ENCODE measurements at places on chromosomes 2 and 18. TPM values are rescaled to one million over a fixed set of nuclear protein-coding genes. Genes with fewer than 3 reads are reported as not detected.

DNA sequence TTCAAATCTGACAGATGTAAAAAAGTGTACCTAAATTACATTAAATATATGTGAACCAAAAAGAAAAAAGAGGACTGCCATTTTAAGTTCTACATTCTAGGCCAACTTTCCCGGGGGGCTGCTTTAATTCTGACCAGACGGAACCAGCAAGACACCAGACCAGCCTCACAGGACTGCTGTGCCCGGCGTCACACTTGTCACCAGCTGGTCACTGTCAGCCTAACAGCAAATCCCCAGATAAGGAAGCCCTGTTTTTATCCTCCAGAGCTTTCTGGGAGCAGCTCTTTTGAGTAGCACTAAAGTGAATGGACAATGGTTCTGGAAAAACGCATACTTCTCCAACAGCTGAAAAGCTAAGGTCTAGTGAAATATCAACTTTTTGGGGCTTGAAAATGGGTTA lies 35.6 kb downstream of the CYB5A start:
- no peak for DNase-seq

Gene SCN9A
- 0.51 TPM for total RNA-seq

DNA sequence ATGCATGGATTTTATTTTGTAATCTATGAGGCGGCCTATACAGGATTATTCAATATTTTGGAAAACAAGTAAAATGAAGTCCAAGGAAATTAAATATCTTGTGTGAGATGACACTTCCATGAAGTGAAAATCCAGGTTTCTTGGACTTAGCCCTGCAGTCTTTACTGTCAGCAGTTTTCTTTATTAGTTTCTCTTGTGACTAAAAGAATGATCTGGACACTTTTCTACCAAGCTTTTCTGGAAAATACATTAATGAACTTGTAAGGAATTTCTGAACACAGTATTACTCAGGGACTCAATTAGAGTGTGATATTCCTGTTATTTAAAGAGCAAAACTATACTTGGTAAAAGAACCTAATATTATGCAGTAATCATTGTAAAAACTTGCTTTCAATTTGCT lies 610.4 kb upstream of the SLC8A1 start:
- no peak for DNase-seq

- no peak for DNase-seq
Observed at GRCh38 chr2:181978351-181979150, 7.1 kb upstream of the PPP1R1C start.

- no peak for DNase-seq
Observed at GRCh38 chr2:220980966-220981675, 591.0 kb downstream of the EPHA4 start.

GRCh38 chr18:44197832-44198611 lies 482.7 kb upstream of the SETBP1 start:
- no peak for DNase-seq

GRCh38 chr18:34757666-34758065 lies 47.6 kb downstream of the DTNA start:
- DNase-seq: no peak

- DNase-seq: no peak
Observed at GRCh38 chr2:34719206-34719605, 1120.1 kb upstream of the FAM98A start.

DNA sequence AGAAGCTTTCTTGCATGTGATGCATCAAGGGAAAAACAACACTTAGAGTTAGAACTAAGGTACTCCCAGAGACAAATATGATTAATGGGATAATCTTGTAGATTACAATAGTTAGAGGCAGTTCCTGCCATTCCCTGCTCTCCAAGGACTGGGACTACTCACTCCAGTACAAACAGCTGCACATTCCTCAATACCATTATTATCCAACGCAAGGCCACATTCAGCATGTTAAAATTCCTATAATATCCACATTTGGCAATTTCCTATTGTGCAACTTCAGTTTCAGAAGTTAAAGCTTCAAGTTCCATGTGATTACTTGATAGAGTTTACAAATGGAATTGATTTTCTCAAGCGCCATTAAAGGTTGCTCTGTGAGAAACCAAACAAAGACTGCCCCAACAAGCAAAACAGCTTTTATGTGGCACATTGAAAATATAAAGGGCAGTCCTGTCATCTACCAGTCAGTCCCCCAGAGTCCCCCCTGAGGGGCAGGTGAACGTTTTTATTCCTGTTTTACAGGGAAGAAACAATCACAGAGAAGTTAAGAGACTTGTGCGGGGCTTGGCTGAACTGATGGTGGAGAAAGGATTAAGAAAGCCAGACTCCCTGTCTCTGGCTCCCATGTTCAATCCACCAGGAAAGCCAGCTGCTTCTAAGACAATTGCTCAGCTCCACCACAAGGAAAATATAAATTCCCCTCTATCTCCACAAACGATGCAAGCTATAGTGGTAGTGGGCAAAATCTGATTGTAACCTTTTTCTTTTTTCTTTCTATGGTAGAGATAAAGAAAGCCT lies 72.6 kb downstream of the TXNL1 start:
- DNase-seq: no peak

DNA sequence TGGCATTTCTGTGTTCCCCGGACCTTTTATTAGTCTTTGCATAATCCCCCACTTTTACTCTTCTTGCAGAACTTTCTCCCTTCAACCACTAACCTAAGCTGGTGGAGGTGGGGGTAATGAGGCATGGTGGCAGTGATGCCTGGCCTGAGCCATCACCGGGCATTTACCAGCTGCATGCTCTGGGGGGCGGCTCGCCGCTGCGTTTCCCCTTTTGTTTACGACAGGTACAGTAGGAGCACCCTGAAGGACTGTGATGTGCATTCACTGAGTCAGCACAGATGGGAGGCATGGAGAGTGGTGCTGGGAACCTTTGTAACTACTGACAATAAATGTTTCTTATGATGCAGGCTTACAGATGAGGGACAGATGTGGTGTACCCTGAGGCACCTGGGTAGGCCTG lies 46.9 kb downstream of the PLEKHB2 start:
- DNase-seq: no peak

- peak; percentile 99 for DNase-seq
Observed at GRCh38 chr2:191846515-191847476, at the start of gene CAVIN2. Gene CAVIN2, minus strand, starts transcription at chr2:191847088. Its CDS starts 163 bp downstream, at chr2:191846925.

GRCh38 chr2:241372361-241372992 lies 16.4 kb downstream of the FARP2 start:
- DNase-seq: no peak

Gene TRIM54
- total RNA-seq: 0.51 TPM

DNA sequence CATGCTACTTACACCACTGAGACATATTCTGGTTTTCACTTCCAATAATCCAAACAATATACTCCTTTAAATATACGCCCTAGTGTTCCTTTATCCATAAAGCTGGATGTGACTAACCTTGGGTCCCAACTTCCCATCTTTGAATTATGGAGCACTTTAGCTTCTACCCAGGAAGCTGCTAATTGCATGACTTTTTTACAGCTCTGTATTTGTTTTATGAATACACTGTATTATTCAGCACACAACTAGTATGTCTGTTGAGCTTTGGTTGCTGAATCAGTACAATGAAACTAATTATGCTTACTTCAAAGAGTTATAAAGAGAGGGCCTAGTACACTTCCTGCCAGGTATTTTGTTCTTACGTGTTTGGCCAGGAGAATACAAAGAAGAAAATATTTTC lies 118.5 kb downstream of the BAZ2B start:
- DNase-seq: no peak

Gene GRB14
- 0.64 TPM for total RNA-seq

Gene LRRC30
- total RNA-seq: not detected

GRCh38 chr2:88856409-88857135 lies 165.1 kb downstream of the RPIA start:
- DNase-seq: no peak

Gene FER1L5
- total RNA-seq: not detected

DNA sequence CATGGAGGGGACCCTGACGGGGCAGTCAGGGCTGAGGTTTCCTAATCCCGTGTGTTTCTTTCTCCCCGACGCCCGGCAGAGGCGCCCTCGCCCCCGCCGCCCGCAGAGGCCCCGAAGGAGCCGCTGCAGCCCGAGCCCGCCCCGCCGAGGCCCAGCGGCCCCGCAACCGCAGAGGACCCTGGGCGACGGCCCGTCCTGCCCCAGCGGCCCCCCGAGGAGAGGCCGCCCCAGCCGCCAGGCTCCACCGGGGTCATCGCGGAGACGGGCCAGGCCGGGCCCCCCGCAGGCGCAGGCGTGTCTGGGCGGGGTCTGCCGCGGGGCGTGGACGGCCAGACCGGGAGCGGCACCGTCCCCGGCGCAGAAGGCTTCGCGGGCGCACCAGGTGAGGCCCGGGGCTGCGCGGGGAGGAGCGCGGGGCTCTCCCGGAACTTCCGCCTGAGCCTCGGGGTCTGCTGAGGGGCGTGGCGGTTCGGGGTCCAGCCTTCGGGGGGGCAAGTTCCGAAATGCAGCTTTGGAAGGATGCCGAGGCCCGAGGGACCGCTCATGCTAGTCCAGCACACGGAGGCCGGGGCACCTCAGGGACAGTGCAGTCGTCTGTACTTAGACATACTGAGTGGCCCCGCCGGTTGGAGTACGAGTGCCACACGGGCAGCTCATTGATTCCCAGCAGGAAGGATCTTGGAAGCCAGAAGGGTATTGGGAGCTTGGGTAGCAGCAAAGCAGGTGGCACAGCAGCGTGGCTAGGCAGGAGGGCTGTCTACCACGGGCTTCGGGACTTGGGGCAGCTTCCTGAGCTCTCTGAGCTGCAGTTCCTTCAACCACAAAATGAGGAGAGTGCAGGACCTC lies 60.1 kb downstream of the EMILIN2 start:
- DNase-seq: no peak

Gene ERCC3
- 26.1 TPM for total RNA-seq

DNA sequence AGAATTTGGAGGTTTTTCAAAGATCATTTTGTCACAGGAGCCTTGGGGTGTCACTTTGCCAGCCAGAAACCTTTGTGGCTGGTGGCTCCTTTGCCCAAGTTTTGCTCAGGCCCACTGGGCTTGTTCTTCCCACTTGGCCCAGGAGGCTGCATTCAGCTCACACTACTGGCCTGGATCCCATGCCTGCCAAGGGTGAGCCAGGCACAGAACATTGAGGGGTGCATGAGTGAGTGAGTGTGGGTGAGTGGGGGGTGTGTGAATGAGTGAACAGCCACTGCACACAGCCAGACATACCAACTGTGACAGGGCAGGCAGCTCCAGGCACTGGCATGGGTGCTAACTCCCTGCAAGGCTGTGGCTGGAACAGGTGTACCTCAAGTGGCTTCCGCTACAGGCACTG lies 39.6 kb downstream of the FAM171B start:
- DNase-seq: no peak

Gene COPS7B
- total RNA-seq: 11.2 TPM

GRCh38 chr2:144824306-144825080 lies 304.6 kb upstream of the ZEB2 start:
- DNase-seq: no peak

GRCh38 chr2:132909427-132909826 lies 239.4 kb upstream of the LYPD1 start:
- no peak for DNase-seq

DNA sequence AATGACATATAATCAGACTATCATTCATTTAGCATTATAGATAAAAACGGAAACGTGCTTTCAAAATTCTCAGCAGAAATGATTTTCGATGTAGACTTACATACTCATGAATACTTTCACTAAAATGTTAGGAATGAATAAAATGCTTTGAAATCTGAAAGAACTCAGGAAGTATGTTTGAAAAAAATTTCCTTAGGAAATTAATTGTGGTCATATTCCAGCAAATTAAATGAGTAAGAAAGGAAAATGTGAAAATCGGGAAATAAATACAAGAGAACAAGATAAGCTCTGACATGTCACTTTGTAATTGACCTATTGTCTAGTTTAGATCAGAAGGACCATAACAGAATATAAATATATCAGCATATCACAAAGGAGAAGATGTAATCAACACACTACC lies 981.0 kb upstream of the CDH2 start:
- DNase-seq: no peak

- no peak for DNase-seq
Observed at GRCh38 chr18:48152549-48152948, 222.1 kb upstream of the SMAD2 start.

Gene TMEM185B
- total RNA-seq: 19.0 TPM

GRCh38 chr18:62957885-62958472 lies 242.6 kb downstream of the PHLPP1 start:
- DNase-seq: peak; percentile 48

GRCh38 chr2:6960659-6961058 lies 43.4 kb downstream of the RNF144A start:
- DNase-seq: peak; percentile 26

GRCh38 chr18:3790703-3791102 lies 340.7 kb downstream of the TGIF1 start:
- DNase-seq: no peak

- DNase-seq: no peak
Observed at GRCh38 chr2:26618611-26619010, 22.6 kb downstream of the CIB4 start.

DNA sequence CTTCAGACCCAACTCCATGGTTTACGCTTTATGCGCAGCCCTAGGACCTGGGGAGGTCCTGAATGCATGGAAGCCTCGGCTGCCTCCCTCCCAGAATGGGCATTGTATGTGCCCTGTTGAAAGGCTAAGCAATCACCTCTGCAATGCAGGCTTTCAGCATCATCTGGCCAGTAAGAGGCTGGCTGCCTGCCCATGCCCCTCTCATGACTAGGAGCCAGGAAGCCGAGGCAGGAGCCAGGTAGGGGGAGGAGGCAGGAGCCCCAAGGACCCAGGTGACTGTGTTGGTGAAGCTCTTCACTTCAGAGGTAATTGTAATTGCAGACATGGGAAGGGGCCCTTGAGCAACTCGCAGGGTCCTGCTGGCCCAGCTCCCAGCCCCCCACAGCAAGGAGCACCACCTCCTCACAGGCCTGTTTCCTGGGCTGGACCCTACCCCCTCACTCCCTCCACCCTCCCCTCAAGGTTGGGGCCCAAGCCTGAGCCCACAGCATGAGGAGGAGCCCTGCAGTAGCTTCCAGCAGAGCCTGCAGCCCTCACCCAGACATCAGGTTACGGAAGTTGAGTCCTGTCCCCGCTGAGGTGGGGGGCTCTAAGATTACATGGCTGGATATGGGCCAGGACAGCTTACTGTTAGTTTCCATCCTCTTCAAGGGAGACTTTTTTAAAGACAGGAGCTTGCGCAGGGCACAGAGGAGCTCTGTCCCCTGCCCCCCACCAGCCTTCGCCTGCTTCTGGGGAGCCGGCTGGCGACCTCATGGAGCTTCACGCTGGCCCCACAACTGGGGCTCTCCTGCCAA lies 21.9 kb downstream of the CRACDL start:
- DNase-seq: no peak

GRCh38 chr2:201908901-201909300 lies 102.6 kb downstream of the CDK15 start:
- no peak for DNase-seq

Gene ERICH2
- total RNA-seq: not detected

GRCh38 chr2:233011702-233012131 lies 1.3 kb downstream of the NGEF start:
- DNase-seq: no peak

Gene SNTG2
- 0.38 TPM for total RNA-seq

GRCh38 chr2:44753552-44754285 lies 187.8 kb upstream of the SIX3 start:
- DNase-seq: no peak

Gene LOXHD1
- under 0.01 TPM for total RNA-seq

Gene NFATC1
- 17.1 TPM for total RNA-seq

DNA sequence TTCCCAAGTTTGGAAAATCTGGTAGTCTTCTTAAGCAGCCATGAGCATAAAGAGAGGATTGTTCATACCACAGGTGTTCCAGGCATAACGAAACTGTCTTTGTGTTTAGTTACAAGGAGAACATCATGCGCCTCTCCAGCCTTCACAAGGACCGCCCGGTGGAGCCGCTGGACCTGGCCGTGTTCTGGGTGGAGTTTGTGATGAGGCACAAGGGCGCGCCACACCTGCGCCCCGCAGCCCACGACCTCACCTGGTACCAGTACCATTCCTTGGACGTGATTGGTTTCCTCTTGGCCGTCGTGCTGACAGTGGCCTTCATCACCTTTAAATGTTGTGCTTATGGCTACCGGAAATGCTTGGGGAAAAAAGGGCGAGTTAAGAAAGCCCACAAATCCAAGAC lies 6.0 kb upstream of the MROH2A start:
- DNase-seq: no peak

Data from dermis microvascular lymphatic vessel endothelial cell (primary cell).